Upper lobe of right lung (tissue), 1 donor: ENCODE measurements at places on chromosomes 3 and 15.

DNA sequence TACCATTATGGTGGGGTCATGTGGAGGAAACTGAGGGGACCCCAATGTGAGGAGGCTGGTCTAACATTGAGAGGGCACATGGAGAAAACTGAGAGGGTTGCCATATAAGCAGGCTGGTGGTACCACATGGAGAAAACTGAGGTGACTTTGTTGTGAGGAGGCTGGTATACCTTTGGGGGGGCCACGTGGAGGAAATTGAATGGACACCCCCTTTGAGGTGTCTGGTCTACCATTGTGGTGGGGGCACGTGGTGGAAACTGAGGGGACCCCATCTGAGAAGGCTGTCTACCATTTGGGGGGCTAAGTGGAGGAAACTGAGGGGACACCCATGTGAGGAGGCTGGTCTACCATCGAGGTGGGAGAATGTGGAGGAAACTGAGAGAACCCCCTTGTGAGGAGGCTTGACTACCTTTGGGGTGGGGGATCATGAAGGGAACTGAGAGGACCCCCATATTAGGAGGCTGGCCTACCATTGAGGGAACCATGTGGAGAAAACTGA lies 163.8 kb downstream of the FBLN2 start:
- DNase-seq, result peak; percentile 17

- no peak for DNase-seq
Observed at GRCh38 chr3:39088456-39088855, 19.0 kb downstream of the GORASP1 start.

GRCh38 chr3:9897408-9898372 lies 5.0 kb upstream of the IL17RE start:
- DNase-seq, result no peak

DNA sequence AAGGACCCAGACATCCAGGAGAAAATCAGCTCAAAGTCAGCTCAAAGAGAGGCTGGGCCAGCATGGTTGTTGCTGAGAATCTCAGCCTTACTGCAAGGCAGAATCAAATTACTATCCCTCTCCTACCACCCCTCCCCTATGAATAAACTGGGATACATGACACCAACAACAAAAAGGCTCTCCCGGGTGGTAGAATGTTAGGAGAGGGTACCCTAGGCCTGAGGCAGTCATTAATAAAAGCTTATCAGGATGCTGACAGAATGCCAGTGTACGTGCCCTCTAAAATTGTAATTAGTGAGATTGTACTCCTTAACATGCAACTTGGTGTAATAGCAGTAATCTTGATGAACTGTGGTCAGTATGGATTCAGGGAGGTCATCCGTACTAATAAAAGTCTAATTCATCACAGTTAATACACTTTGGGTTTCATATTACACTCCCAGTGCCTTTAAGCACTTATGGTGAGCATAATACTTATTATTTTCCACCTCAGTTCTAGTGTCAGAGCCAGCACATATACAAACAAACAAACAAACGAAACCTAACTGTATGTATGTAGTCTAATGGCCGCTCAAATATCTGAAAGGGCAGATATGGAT lies 76.5 kb downstream of the B3GALNT1 start:
- no peak for DNase-seq

GRCh38 chr15:29913528-29914135 lies 91.4 kb upstream of the TJP1 start:
- DNase-seq, result no peak

- no peak for DNase-seq
Observed at GRCh38 chr3:183312433-183312832, 59.4 kb downstream of the B3GNT5 start.

GRCh38 chr3:62414786-62415185 lies 41.4 kb upstream of the FEZF2 start:
- DNase-seq, result no peak

DNA sequence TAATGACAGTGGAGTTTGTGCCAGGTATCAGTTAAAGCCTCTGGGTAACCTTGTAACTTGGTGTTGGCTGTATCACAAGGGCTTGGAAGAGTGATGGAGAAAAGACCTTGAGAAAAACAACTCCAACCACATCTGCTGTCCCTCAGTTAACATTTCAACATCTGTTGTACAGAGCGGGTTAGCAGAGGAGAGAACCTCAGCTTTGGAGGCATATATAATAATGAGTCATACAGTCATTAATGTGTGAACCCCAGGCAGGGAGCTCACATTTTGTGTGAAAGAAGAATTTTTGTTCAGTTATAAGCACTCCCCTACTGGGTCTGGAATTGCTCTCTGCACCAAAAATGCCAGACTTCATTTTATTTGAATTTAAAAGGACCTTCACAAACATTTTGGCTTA lies 439.5 kb downstream of the PDCD6IP start:
- no peak for DNase-seq

- DNase-seq, result no peak
Observed at GRCh38 chr3:107013641-107014040, 363.6 kb upstream of the CCDC54 start.

DNA sequence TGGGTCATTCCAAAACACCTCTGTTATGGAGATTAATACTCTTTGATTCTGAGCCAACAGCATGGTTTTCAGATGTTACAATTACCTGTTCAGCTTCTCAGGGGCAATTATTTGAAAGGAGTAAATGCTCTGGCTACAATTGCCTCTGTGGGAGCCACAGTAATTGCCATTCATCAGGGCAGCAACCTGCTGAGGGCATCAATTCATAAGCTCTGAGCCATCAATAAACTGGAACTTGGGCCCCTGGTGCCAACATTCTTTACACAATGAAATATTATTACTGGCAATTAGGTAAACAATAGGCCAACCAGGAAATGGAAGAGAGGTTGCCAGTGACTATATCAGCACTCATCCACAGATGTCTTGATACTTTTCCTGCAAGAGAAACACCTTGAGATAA lies 660.8 kb downstream of the MECOM start:
- DNase-seq, result no peak

DNA sequence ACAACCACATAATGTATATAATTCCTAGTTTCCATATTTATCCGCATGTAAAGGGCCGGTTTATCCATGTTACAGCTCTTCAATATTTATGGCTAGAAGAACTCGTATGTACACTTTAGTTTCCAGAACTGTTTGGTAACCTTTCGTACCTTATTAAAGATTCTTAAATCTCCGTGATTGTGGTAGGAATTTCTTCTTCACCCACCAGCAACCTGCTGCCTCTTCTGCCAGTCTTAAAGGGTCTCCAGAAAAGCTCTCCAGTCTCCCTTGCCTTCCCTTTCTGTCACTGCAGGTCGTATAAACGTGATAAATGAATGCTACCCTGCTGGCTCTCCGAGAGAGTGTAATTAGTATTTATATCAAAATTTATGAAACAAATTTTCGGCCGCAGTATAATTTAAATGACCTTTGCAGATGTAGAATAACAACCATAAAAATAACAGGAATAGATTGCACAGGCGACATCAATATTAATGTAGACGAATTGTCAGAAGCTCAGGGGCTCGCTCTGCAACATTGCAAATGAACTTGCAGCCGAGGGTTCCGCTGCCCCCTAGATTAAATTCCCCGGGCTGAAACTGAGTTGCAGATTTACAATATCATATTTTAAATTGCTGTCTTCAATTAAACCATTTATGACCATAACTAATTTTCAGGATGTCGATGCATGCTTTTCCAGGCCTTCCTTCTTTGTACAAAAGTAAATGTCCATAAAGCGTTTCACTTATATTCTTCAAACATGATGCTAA lies 5.4 kb downstream of the ZIC1 start:
- DNase-seq, result no peak

GRCh38 chr3:71805199-71805598 lies 20.3 kb upstream of the PROK2 start:
- DNase-seq, result no peak

- no peak for DNase-seq
Observed at GRCh38 chr3:12328132-12328836, 39.4 kb downstream of the PPARG start.

- no peak for DNase-seq
Observed at GRCh38 chr3:30401971-30402370, 204.4 kb upstream of the TGFBR2 start.

GRCh38 chr3:32551496-32551895 lies 19.2 kb downstream of the DYNC1LI1 start:
- no peak for DNase-seq

DNA sequence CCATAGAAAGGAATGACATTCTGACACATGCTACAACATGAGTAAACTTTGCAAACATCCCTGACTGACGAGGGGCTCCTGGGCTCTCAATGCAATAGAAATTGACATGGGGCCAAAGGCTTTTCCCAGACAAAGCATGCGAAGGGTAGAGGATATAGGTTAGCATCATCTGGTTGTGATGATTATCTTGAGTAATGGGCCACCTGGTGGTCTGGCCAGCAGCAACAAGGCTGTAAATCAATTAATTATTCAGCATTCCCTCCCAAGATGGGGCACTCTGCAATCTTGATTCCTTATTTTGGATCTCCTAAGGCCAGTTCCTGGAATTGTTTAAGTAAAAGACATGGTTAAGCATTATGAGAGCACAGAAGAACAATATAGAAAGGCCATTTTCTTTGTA lies 99.2 kb downstream of the AGBL1 start:
- DNase-seq, result no peak

GRCh38 chr3:126125781-126126251 lies 41.9 kb upstream of the SLC41A3 start:
- DNase-seq, result no peak

DNA sequence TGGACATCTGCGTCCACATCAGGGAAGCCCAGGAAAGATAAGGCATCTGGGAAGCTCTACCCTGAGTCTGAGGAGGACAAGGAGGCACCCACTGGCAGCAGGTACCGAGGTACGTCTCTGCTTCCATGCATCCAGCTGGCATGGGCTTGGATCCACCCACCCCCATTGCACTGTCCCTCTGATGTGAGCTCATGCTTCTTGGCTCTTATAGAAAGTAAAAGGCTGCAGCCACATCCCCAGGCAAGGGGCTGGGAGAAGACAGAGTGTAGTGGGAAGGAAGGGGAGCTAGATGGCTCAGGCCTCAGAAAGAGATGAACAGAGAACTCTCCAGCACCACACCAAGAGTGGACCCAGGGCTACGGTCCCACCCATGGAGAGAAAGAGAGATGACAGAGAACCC lies 18.2 kb downstream of the PTH1R start:
- no peak for DNase-seq

- no peak for DNase-seq
Observed at GRCh38 chr3:4805662-4806061, 173.6 kb upstream of the BHLHE40 start.

DNA sequence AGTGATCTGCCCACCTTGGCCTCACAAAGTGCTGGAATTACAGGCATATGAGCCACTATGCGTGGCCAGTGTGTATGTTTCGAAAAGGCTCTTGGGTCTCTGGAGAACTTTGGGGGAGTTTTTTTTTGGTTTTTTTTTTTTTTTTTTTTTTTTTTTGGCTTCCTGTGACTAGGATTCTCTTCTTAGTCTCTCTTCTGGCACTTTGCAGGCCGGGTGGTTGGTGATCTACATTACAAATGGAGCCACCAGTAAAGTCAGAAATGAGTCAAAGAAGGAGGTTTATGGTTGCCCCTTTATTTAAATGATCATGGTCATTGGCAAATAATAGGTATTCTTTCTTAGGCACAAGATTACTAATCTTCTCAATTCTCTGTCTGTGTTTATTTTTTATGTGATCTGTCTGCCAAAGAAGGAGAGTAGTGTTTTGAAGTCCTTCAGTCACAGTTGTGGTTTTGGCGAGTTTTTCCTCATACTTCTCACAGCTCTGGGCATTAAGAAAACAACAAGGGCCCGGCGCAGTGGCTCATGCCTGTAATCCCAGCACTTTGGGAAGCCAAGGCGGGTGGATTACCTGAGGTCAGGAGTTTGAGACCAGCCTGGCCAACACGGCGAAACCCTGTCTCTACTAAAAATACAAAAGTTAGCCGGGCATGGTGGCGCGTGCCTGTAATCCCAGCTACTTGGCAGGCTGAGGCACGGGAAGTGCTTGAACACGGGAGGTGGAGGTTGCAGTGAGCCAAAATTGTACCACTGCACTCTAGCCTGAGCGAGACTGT lies 38.3 kb downstream of the PDE8A start:
- no peak for DNase-seq

- no peak for DNase-seq
Observed at GRCh38 chr3:33786565-33787327, 11.7 kb upstream of the PDCD6IP start.

- no peak for DNase-seq
Observed at GRCh38 chr15:32682977-32683630, 34.7 kb upstream of the GREM1 start.

- no peak for DNase-seq
Observed at GRCh38 chr15:48925714-48926223, 38.0 kb downstream of the SHC4 start.

DNA sequence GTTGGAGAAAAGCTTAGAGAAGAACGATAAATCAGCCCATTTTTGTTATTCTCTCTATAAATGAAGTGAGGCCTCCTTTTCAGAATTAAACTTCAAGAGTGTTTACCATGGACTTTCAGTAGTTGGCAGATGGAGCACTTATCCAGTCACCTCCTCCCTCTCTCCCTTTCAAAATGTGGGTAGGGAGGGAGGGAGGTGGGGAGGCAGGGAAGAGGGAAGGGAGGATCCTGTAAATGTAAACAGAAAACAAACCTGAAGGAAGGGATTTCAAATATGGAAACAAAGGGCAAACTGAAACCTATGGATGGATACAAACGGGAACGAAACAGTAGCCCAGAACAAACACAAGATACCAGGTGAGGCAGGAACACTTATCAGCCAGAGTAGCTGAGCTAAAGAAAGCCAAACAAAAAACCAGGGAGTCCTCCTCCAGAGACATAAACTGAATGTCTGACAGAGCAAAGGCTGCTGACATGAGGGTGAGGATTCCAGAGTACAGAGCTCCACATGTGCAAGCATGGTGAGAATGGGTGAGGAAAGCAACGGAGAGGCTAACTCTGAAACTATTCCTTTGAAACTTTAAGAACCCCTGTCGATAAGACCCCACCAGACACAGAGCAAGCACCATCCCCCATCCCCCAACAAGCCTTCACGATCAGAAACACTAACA lies 41.0 kb upstream of the GP5 start:
- no peak for DNase-seq

GRCh38 chr3:113948015-113948917 lies 453 bp downstream of the ZDHHC23 start:
- peak; percentile 79 for DNase-seq

- no peak for DNase-seq
Observed at GRCh38 chr15:64011736-64012135, 34.5 kb downstream of the DAPK2 start.

DNA sequence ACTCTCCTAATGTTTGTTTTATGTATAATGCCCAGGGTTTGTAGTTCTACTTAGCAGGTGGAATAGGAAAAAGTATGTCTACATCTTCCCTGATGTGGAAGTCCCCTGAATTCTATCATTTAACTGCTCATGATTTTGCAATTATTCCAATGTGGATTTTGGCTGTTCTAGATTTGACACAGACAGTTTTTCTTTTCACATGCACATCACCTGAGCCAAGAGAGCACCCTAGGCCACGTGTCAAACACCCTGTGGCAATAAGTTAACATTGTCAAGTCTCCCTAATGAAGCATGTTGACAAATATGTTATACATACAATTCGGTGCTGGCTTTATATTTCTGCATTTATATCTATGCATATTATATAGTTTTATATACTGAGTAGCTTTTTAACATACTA lies 70.0 kb upstream of the SUCLG2 start:
- no peak for DNase-seq
